ENCODE measurements at places on chromosomes 7 and 10.

GRCh38 chr7:143373255-143373794 lies 7.8 kb upstream of the ZYX start:
- no peak for DNase-seq

- DNase-seq, result no peak
These were observed 539.3 kb upstream of the TEX47 start for GRCh38 chr7:89334797-89335196.

GRCh38 chr7:106487892-106488291 lies 173.1 kb downstream of the CCDC71L start:
- DNase-seq, result no peak

DNA sequence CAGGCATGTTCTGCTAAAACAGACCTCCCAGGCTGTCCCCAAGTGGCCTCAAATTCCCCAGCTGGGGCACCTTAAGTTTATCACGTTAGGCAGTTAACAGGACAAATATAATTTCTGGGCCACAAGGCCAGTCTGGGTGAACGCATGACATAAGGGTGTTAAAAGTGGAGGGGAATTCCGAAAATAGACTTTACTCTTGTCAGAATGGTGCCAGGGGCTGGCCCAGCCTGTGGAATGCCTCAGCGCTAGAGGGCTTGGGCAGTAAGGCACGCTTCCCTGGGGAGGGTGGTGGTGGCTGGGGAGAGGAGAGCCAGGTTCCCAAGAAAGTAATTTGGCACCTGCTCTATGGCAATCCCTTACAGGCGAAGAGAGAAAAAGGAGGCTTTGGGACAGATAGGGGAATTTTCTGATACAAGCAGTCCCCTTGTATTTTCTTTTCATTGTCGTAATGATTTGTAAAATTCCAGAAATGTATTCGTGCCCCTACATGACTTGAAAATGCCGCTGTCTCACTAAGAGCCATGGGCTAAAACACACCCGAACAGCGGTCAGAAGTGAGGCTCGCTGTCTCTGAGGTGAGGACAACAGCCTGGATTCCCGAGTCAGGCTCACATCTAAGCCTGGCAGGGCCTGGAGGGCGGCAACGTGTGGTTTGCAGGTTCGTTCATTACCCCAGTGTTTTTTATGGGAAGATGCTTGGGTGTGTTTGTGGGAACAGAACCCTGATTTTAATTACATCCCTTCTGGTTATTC lies 463.2 kb upstream of the GALNT17 start:
- no peak for DNase-seq

DNA sequence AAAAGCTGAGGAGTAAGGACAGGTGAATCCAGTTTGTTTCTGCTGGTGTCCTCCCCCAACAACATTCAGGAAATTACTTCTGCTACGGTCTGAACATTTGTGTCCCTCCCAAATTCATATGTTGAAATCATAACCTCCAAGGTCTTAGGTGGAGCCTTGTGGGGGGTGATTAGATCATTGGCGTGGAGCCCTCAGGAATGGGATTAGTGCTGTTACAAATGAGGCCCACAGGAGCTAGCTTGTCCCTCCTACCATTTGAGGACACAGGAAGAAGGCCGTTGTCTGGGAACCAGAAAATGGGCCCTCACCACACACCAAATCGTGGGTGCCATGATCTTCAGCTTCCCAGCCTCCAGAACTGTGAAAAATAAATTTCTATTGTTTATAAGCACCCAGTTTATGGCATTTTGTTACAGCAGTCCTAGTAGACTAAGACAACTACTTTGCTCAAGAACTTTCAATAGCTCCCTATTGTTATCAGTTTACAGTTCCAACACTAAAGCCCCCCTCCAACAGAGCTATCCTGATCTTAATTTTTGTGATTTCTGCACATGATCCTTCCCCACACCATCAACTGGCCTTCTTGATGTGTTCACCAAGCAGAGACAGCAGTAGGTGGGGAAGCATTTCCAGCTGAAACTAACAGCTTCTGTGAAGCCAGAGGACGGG lies 2.1 kb upstream of the LRMDA start:
- no peak for DNase-seq

DNA sequence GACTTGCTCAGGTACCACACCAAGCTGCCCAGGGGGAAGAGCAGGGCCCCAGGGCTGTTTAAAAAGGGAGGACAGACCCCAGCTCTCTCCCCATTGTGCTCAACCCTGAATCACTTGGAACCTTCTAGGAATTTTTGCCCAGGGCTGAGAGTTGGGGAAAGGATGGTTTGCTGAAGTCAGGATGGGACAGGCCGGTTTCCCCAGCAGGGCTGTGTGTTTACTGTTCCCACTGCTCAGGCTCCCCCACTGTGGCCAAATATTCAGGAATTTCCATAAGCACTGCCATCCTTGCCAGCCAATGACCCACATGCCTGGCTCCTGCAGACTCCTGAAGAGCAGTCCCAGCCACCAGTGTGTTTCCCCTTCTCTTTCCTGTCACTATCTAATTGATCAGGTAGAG lies 120.7 kb downstream of the WDFY4 start:
- DNase-seq, result no peak

- DNase-seq, result no peak
These were observed 5.7 kb upstream of the TIAL1 start for GRCh38 chr10:119602241-119603095.

- DNase-seq, result no peak
These were observed 108.8 kb downstream of the ADCYAP1R1 start for GRCh38 chr7:31160941-31161340.

- DNase-seq, result no peak
These were observed 626.2 kb upstream of the CNTNAP2 start for GRCh38 chr7:145490356-145490755.

- DNase-seq, result no peak
These were observed 84.8 kb upstream of the CCNY start for GRCh38 chr10:35251373-35252100.

GRCh38 chr7:107277331-107277730 lies 108.5 kb downstream of the HBP1 start:
- no peak for DNase-seq

DNA sequence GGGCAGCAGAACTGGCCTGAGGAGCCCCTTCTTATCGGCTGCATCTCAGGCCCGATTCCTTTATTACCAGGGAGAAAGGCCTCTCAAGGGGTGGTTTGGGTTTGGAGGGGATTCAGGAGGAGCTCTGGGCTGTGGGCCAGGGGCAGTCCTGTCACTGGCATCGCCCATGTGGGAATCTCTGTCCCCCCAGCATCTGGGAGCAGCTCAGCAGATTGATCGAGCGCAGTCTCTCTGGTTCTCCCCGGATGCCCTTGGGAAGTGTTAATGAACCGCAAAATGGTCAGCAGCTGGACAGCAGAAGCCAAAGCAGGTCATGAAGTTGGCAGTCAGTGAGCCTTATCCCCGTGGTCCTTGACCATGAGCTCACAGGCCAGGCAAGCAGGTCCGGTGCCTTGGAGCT lies 104.4 kb upstream of the ANLN start:
- DNase-seq, result no peak

DNA sequence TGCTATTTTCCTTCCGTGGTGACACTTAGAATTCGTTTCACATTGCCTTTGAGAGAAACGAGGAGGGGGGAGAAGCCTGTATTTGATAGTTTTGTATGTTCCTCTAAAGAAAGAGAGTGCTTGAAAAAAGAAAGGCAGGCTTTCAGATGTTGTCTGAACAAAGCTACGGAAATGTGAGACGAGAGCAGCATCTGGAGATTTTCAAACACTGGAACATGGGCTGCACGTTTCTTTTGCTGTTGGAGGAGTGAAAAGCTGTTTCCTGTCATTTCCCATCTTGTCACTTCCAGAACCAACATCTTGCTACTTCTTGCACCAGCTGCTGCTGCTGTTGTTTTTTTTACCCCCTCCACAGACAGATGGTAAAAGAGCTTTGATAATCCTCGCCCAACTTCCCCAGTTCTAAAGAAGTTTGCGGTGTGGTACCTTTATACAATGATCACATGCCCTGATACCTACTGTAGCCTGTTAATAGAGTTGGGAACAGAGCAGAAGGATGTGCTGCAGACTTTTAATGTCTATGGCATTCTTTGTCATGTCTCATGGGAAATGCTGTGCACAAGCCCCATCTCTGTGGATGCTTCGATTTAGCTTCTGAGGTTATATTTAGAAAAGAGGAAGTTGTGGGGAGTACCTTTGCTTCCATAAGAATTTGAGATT lies 408.1 kb downstream of the AUTS2 start:
- DNase-seq, result no peak

GRCh38 chr7:7565018-7565680 lies 1.5 kb upstream of the MIOS start:
- DNase-seq, result no peak

DNA sequence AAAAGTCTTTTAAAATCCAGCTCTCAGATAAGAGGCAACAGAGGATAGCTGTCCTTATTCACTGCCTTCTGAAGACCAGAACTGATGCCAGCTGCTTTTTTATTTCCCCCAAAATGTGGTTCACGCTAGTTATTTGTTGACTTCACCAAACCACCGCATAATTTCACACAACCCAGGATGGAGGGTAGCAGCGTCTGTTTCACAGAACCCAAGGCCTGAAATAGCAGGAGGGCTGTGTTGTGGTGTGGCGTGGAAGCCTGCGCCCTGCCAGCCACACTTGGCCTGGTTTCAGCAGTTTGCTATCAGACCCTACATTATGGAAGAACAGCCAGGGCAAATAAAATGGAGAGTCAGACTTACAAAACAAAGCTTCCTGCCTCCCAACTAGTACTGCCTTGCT lies 155.4 kb downstream of the DYNC1I1 start:
- no peak for DNase-seq

DNA sequence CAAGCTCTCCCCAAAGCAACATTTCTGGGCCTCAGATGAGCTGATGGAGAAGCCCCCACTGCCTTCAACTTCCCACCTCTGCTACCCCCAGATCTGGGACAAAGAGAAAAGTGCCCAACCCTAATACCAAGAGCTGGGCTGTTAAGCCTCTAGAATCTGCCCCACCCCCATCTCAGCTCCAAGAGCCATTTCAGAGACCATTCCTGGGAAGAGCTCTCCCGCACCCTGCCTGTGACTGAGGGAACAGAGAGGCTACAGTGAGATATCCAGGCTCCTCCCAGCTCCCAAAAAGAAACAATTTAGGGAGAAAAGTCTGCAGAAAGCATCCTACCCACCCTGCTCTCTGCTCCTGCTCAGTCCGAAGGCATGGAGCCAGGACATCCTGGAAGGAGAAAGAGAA lies 2.5 kb upstream of the KCNH2 start:
- no peak for DNase-seq
